ENCODE measurements at places on chromosomes 4 and X.
A peak's percentile ranks its signal among the peaks of the same experiment; 100 is the strongest.

DNA sequence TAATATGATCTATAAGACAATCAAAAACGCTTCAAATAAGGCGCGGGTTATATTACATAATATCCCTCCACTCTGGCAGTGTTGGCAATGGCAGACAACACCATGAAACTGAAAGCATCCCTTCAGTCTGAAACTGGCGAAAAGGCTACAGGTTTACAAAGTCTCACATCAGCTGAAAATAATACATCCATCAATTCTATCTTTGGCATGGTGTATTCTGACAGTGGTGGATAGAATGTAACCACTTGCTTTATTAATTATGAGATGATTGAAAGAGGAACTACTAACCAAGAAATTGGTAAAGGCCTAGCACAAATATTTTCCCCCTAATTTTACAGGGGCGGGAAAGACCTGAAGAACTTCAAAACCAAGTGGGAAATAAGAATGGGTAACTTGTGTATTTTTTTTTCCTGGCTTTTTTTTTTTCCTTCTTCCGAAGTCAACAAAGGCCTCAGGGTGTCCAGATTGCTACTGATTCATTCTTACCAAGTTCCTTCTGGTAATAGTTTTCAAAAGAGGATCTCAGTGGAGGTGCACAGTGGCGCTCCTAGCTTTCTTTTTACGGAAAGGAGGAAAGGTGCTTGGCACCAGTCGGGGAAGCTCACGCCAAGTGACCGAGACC, 728 bp downstream of the UBA6 start:
- peaks cover 43% of the 10 kb centered on the region for H3K4me1 ChIP-seq
- no peaks in the 10 kb centered on the region for H3K27me3 ChIP-seq
- DNase-seq, result peak; percentile 75
- H3K36me3 ChIP-seq, result peaks cover 37% of the 10 kb centered on the region

GRCh38 chr4:183449193-183449882, 4.9 kb downstream of the CDKN2AIP start:
- peaks cover 53% of the 10 kb centered on the region for H3K36me3 ChIP-seq
- no peaks in the 10 kb centered on the region for H3K27me3 ChIP-seq
- H3K27ac ChIP-seq, result no peak overlapping the region
- DNase-seq, result no peak

DNA sequence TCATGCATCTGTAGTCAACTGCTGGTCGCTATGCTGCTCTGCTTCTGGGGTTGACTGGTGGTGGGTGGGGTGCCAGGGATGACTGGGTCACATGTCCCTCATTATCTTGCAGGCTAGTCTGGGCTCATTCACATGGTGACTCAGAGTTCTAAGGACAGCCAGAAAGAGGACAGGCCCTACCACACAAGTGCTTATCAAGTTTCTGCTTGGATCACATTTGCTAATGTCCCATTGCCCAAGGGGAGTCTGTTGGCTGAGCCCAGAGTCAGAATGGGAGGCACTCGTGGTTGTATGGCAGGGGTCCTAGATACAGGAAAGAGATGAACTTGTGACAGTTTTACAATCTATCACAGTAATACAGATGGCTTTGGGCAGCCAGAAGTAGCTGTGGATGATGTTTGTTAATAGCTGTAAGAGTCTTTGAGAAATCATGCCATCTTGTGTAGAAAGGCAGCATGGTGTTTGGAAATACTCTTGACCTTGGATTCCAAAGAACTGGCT, 221.3 kb downstream of the GPAT3 start:
- no peak overlapping the region for H3K4me3 ChIP-seq
- no peaks in the 10 kb centered on the region for H3K36me3 ChIP-seq
- H3K27ac ChIP-seq, result no peak overlapping the region
- H3K4me1 ChIP-seq, result no peaks in the 10 kb centered on the region

GRCh38 chr4:108519911-108520601, 100.3 kb upstream of the RPL34 start:
- H3K4me1 ChIP-seq, result peaks cover 14% of the 10 kb centered on the region
- H3K4me3 ChIP-seq, result no peak overlapping the region
- no peak for DNase-seq
- peaks cover 7% of the 10 kb centered on the region for H3K36me3 ChIP-seq

DNA sequence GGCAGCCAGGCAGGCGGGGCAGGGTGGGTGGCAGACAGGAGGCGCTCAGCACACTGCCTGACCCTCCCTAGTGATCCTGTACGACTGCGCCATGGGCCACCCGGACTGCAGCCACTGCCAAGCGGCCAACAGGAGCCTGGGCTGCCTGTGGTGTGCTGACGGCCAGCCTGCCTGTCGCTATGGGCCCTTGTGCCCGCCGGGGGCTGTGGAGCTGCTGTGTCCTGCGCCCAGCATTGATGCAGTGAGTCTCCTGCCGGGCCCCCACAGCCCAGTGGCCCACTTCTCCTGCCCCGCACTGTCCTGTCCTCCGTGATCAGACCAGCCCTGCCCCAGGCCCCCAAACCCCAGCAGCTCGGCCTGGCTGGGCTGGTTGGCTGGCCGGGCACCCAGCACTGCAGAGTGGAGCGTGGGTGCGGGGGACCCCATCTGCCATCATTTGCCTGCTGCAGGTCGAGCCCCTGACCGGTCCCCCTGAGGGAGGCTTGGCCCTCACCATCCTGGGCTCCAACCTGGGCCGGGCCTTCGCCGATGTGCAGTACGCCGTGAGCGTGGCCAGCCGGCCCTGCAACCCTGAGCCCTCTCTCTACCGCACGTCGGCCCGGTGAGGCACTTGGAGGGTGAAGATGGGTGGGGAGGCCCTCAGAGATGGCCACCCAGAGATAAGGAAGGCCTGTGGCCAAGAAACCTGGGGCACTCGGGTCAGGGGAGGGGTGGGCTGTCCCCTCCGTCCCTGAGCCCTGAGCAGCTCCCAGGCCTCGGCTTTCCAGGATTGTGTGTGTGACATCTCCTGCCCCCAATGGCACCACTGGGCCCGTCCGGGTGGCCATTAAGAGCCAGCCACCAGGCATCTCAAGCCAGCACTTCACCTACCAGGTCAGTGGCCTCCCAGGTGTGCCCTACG, 7.6 kb downstream of the PLXNB3 start:
- H3K36me3 ChIP-seq, result no peaks in the 10 kb centered on the region
- H3K4me1 ChIP-seq, result no peaks in the 10 kb centered on the region
- H3K27me3 ChIP-seq, result no peaks in the 10 kb centered on the region
- H3K27ac ChIP-seq, result no peak overlapping the region
- no peak for DNase-seq

GRCh38 chr4:168398589-168398988, 80.0 kb upstream of the DDX60 start:
- H3K27ac ChIP-seq, result no peak overlapping the region
- H3K4me3 ChIP-seq, result no peak overlapping the region
- DNase-seq, result no peak
- H3K36me3 ChIP-seq, result peaks cover 69% of the 10 kb centered on the region

DNA sequence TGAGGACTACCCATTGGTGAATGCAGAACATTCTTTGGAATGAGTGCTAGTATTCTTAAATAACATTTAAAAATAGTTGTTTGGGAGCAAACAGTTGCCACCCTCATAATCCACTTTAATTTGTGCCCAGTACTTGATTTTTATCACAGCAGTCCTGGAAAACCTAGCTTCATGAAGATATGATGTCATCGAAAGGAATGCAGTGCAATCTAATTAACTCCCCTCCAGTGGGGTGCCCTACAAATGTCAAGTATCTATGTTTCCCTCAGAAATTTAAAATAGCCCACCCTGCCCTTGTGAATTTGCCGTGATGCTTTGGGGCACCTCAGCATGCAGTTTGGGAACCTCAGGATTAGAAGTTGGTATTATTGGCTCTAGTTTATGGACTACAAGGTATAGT, 5.4 kb downstream of the RAB9A start:
- peaks cover 6% of the 10 kb centered on the region for H3K36me3 ChIP-seq
- no peak for DNase-seq
- H3K27ac ChIP-seq, result no peak overlapping the region
- H3K27me3 ChIP-seq, result no peaks in the 10 kb centered on the region

DNA sequence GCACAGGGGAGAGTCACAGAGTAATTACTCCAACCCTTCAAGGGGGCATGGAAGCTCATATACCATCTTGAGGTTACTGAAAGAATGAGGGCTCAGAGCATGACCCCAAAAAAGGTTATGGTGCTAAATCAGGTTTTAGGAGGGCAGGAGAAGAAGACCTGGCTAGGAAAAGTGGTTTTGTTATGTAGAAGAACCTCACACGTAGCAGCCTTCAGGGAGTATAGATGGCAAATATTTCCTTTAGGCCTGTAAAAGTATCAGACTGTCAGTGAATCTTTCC, 102.0 kb upstream of the PDE5A start:
- H3K36me3 ChIP-seq, result no peaks in the 10 kb centered on the region
- H3K27me3 ChIP-seq, result peaks cover 4% of the 10 kb centered on the region
- no peaks in the 10 kb centered on the region for H3K4me1 ChIP-seq
- no peak overlapping the region for H3K4me3 ChIP-seq
- H3K27ac ChIP-seq, result no peak overlapping the region

GRCh38 chr4:41133454-41134018, 80.8 kb downstream of the APBB2 start:
- H3K36me3 ChIP-seq, result no peaks in the 10 kb centered on the region
- H3K27me3 ChIP-seq, result peaks cover 3% of the 10 kb centered on the region
- DNase-seq, result no peak
- no peak overlapping the region for H3K4me3 ChIP-seq
- no peaks in the 10 kb centered on the region for H3K4me1 ChIP-seq
- H3K27ac ChIP-seq, result no peak overlapping the region

DNA sequence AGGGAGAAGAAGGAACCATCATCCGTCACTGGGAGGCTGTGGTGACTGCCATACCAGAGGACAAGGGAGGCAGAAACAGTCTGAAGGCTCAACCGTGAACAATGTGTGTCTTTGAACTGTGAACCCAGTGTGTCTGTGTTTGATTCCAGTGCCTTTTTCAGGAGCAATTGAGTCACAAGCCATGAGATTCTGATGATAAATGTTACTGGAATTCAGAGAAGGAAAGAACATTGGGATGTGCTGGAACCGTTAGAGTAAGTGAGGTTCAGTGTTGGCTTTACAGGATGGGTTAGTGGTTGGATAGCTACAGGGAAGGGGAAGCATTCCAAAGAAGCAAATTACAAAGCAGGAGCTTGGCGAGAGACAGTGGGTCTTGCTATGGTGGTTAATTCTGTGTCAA, 464.4 kb downstream of the TRIML1 start:
- H3K4me3 ChIP-seq, result no peak overlapping the region
- no peaks in the 10 kb centered on the region for H3K36me3 ChIP-seq
- no peaks in the 10 kb centered on the region for H3K27me3 ChIP-seq
- H3K27ac ChIP-seq, result no peak overlapping the region
- no peak for DNase-seq

- H3K27me3 ChIP-seq, result no peaks in the 10 kb centered on the region
- no peak for DNase-seq
- H3K36me3 ChIP-seq, result no peaks in the 10 kb centered on the region
- no peak overlapping the region for H3K27ac ChIP-seq
- H3K4me3 ChIP-seq, result no peak overlapping the region
These were observed 353.5 kb downstream of the ADGRL3 start for GRCh38 chr4:61553557-61554125.

DNA sequence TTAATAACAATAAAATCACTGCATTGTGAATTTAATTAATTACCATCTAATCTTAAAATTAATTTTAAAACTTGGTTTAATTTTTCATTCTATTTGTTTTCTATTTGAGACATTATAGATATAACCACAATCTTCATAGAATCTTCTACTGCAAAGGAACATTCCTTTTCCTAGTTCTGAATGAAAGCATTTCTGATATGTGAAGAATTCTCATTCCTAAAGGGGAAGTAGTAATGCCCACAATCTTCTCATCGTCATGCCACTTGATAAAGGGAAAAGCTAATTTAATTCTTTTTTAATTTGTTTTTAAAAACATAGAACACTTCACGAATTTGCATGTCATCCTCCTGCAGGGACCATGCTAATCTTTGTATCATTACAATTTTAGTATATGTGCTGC, 23.7 kb downstream of the MGARP start:
- no peak for DNase-seq
- H3K27me3 ChIP-seq, result peaks cover 13% of the 10 kb centered on the region
- H3K4me3 ChIP-seq, result no peak overlapping the region

DNA sequence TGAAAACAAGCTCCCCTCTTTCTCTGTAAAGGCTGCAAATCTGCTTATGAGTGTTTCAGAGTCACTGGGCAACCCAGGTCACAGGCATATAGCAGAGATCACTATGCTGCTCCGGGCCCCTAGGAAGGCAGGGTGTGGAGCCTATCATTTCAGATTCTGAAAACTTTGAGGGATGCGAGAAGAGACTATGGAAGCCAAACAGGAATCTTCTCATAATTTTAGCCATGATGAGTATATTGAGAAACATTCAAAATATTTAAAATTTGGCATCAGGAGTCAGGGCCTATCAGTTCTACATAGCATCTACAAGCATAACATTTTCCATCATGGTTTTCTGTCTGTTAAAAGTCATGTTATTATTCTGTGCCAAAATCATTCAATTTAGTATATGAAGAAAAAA, 61.7 kb upstream of the ATXN3L start:
- H3K27ac ChIP-seq, result no peak overlapping the region
- peaks cover 13% of the 10 kb centered on the region for H3K4me1 ChIP-seq
- peaks cover 1% of the 10 kb centered on the region for H3K36me3 ChIP-seq

DNA sequence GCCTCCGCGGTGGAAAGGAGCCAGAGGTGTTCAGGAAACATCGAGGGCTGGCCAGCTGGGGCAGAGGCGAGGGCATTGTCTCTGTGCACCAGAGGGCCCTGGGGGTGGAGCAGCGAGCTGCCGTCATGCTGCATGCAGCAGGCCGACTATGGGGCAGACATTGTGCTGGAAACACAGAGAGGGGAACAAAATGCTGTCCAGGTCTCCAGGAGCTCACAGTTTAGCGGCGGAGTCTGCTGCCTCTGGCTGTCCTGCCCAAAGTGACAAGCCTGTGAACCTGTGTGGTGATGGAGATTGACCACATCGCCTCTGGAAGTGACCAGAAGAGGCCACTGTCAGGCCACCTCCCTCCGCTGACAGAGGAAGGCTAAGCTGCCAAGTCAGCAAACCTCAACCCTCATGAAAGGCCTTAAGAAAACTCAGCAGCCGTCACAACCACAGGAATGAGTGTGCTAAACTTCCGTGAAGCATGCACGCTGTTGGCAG, 20.1 kb upstream of the SASH3 start:
- no peaks in the 10 kb centered on the region for H3K27me3 ChIP-seq
- H3K4me1 ChIP-seq, result peaks cover 43% of the 10 kb centered on the region
- H3K27ac ChIP-seq, result peak overlapping the region; percentile 93
- peak; percentile 87 for DNase-seq
- peak overlapping the region; percentile 44 for H3K4me3 ChIP-seq

DNA sequence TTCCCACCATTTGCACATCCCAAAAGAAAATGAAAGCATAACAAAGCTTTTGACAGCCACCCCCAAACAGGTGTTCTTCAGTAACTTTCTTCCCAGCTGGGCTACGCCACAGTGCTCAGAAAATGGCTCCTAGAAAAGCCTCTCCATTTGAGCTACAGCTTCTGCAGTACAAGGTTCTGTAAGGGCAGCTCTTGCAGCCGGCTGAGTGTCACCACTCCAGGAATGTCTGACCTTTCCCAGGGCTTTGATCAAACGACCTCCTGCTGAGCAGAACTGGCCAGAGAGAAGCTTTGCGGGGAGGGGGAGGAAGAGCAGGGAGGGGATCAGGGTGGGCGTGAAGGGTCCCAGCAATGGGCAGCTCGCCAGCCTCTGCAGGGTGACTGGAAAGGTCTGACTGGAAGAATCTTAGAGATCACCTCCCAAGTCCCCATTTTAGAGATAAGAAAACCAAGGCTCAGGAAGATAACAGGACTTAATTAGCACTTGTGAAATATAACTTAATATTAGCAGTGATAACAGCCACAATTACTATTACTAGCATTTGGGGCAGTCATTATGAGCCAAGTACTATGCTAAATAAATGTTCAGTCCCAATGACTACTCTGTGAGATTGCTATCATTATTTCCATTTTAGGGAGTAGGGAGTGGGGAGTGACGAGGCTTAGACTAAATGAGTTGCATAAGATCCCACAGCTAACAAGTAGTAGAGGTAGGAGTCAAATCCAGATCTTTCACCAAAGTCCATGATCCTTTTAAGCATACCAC, 51.1 kb downstream of the LEF1 start:
- DNase-seq, result peak; percentile 66
- peak overlapping the region; percentile 91 for H3K27ac ChIP-seq
- H3K4me1 ChIP-seq, result peaks cover 88% of the 10 kb centered on the region
- peaks cover 37% of the 10 kb centered on the region for H3K36me3 ChIP-seq
- H3K4me3 ChIP-seq, result peak overlapping the region; percentile 66
